ENCODE measurements at places on chromosomes 16 and 17.

- no peak for DNase-seq
Measured at GRCh38 chr16:61432421-61432820, 603.8 kb downstream of the CDH8 start.

- DNase-seq, result no peak
Measured at GRCh38 chr17:27551701-27552248, 79.2 kb upstream of the LGALS9 start.

- no peak for DNase-seq
Measured at GRCh38 chr16:4962716-4963115, 4.6 kb downstream of the SEC14L5 start.

DNA sequence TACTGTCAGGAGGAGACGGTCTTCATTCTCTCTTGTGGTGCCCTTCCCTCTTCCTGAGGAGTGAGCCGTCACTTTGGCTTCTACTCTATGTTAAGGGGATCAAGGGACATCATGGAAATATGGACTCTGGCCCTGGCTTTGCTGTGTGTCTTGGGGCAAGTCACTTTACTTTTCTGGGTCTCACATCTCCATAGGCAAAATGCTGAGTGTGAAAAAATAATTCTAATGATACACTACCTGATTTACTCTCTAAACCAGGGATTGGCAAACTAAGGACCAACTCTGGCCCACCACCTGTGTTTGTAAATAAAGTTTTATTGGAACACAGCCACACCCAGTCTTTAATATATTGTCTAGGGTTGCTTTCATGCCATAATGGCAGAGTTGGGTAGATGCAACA is 548.7 kb upstream of the CDH5 start:
- no peak for DNase-seq

DNA sequence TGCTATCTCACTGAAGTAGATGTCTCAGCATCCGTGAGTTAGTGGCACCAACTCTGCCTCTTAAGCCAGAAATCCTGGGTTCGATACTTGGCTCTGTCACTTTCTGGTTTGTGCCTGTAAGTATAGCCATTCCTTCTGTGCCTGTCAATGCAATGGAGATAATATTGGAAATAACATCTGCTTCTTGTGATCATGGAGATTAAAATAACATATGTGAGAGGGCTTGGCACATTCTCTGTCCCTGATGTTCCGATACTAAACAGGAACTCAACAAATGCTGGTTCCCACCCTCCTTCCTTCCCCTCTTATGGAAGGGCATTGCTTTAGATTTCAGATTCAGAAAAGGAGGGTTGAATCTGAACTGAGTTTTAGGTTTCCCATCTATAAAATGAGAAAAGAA is 39.8 kb downstream of the TBX4 start:
- no peak for DNase-seq

- DNase-seq, result peak; percentile 26
Measured at GRCh38 chr16:84478172-84478947, 26.1 kb downstream of the MEAK7 start.

DNA sequence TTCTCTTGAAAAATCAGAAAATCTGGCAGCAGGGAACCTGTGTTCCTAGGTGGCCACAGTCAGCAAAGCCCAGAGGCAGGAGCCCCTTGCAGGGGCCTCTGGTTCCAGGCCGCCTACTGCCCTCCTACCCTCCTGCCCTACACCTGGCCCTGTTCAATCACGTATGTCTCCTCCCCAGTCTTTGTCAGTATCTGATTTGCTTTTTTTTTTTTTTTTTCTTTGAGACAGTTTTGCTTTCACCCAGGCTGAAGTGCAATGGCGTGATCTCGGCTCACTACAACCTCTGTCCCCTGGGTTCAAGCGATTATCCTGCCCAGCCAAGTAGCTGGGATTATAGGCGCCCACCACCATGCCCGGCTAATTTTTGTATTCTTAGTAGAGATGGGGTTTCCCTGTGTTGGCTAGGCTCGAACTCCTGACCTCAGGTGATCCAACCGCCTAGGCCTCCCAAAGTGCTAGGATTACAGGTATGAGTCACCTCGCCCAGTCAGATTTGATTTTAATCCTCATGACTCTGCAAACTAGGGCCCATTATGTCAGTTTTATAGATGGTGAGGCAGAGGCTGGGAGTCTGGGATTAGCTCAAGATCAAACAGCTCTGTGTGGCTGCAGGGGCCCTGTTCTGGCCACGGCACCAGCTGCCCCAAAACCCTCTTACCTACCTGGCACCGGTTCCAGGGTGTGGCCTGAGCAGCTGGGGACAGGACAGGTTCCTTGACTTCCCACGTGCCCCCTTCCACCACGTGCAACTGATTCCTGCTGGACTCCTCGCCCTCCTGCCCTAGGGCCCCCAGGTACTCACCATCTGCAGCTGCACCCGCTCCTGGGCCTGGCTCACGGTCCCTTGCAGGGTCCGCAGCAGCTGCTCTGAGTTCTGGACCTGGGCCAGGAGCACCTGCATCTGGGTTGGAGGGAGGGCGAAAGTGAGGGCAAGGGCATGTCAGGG is 14.7 kb downstream of the RABEP2 start:
- DNase-seq, result no peak

DNA sequence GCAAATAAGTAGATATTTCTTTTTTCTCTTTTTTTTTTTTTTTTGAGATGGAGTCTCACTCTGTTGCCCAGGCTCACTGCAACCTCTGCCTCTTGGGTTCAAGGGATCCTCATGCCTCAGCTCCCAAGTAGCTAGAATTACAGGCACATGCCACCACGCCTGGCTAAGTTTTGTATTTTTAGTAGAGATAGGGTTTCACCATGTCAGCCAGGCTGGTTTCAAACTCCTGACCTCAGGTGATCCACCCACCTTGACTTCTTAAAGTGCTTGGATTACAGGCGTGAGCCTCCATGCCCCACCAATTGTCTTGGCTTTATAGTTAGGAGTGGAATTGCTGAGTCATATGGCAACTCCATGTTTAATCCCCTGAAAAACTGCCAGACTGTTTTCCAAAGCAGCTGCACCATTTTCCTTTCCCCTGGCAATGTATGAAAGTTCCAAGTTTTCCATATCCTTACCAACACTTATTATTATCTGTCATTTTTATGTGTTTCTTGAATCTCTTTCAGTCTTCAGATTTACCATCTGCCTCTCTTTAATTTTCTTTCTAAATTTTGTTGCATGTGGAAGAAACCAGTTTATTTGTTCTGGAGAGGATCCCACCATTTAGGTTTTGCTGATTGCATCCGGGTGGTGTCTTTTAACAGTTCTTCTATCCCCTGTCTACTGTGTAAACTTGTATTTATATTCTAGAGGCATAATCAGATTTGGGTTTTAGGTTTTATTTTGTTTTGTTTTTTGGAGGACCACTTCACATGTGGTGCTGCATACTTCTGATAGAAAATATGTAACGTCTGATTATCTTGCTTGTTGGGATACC is 9.9 kb upstream of the CES3 start:
- DNase-seq, result no peak

- DNase-seq, result no peak
Measured at GRCh38 chr17:18259621-18260331, 686 bp upstream of the MIEF2 start.

- DNase-seq, result peak; percentile 50
Measured at GRCh38 chr16:14013571-14014283, 57.4 kb upstream of the MRTFB start.

- DNase-seq, result no peak
Measured at GRCh38 chr16:1295465-1295864, 14.0 kb upstream of the UBE2I start.

DNA sequence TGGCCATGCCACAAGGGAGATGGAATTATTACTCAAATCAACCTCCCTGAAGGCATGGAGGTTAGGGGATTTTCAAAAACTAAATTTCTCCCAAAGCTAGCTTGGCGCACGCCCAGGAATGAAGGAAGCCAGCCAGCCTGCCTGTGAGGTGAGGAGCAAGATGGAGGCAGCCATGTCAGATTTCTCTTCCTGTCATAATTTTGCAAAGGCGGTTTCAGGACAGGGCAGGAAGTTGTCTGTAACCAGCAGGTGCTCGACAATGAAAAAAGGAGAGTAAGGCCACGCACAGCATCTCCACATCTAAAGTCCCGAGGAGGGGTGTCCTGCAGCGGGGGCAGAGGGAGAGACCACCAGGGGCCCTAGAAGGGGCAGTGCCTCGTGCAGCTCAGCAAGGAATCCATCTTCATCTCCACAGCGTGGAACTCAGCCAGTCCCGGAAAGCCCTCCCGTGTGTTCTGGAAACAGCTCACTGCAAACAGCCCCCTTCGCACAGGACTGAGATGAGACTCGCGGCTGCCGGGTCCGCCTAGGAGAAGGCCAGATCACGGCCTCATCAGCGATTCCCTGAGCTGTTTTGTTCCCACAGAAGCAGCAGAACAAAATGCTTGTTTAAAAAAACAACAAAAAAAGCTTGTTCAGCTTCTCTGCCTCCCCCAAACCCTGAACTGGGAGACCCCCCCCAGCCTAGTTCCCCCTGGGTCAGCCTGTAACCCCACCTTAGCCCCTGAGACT is 47.8 kb downstream of the SLC7A5 start:
- DNase-seq, result no peak

DNA sequence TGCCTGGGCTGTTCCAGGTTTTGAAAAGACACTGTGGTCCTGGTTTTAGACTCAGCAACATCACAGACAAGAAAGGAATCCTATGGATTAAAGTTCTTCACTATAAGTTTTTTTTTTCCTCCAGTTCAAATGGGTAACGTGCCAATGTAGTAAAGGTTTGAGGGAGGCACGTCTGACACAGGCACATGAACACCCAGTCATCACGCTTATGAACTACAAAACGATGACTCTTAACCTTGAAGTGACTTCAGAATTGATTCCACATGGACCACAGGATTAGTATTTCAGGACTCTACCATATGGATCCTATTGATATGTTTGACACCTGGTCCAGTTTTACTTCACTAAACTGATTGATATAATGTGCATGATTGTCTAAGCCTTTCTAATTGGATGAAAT is 2.3 kb downstream of the PRMT7 start:
- no peak for DNase-seq

DNA sequence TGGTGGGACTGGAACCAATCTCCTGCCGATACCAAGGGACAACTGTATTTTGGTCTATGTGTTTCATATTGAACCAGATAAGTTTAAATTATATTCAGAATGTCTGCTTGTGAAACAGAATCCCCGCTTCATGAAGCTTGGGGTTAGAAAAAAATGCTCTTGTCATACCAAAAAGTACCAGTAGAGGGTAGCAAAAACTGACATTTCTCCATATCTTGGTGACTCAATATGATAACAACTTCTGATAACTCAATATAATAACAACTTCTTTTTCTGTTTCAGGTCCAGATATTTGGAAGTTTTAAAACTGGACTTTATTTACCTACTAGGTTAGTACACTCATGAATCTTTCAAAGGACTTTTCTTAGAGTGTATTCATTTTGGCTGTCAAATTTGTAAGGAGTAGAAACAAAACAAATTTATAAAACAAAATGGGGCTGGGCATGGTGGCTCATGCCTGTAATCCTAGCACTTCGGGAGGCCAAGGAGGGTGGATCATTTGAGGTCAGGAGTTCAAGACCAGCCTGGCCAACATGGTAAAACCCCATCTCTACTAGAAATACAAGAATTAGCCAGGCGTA is 52.3 kb upstream of the ADCY7 start:
- peak; percentile 56 for DNase-seq

GRCh38 chr17:77502626-77503292 is 362.0 kb downstream of the SEC14L1 start:
- no peak for DNase-seq

- DNase-seq, result no peak
Measured at GRCh38 chr17:3989041-3989886, 25.0 kb upstream of the ATP2A3 start.

DNA sequence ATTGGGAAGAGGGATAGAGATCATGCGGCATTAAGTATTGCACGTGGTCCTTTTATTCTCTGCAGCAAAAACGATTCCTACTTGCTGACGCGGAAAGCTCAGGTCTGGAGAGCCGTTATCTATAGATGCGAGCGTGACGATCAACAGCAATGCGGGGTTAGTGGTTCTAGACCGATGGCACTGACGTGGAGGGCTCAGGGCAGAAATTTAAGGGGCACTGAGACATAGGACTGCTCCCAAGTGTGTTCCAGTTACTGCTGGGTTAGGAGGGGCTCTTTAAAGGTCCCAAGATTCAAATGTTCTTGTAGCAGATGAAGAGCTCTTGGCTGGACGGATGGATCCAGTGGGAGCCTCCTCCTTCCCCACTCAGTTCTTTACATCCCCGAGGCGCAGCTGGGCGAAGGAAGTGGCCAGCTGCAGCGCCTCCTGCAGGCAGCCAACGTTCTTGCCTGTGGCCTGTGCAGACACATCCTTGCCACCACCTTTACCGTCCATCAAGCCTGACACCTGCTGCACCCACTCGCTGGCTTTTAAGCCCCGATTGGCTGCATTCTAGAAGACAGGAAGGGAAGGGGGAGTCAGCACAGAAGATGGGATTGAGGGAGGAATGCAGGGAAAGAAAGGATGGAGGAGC is 732 bp upstream of the EXOSC6 start:
- no peak for DNase-seq

- DNase-seq, result no peak
Measured at GRCh38 chr16:56898847-56899246, 33.1 kb upstream of the HERPUD1 start.

DNA sequence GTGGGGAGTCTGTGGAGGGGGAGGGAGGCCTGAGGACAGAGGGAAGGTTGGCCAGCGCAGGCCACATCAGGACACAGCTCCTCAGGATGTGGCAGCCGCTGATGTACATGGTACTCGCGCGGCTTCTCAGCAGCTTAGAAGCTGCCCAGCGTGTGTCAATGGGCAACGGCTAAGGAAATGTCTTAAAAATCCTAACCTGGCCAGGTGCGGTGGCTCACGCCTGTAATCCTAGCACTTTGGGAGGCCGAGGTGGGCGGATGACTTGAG is 53.2 kb downstream of the PGS1 start:
- no peak for DNase-seq

DNA sequence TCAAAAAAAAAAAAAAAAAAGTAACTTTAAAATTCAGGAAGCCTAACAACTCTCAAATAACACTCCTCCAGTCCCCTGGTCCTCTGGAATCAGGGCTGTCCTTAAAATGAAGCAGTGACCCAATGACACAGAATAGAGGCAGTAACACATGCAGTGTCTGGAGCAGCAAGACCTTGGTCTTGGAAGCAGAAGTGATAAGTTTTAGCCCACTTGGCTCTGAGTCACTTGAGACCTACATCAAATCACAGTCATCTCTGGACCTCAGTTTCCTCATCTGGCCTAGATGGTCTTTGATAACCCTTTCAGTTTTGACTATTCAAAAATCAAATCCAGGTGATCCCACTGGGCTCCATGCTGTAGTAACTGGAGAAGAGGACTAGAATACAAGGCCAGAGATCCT is 39.0 kb downstream of the LYRM1 start:
- DNase-seq, result peak; percentile 62

- no peak for DNase-seq
Measured at GRCh38 chr17:45333702-45334092, 16.9 kb upstream of the MAP3K14 start.

DNA sequence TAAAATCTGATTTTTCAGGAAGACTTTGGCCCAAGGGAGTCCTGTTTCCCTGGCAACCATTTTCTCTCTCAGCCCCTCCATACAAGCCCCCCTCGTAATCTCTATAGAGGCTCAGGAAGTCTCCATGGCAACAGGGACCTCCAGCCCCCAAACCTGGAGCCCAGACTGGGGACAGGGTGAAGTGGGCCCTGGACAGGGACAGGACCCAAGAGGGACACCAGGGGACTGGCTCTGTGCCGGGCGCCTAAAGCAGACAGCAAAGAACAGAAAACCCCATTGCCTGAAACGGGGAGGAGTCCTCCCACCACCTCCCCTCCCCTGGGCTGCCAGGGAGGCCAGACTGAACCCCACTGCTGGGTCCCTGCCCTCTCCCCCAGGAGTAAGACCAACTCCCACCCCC is 40.6 kb downstream of the CPNE2 start:
- DNase-seq, result no peak

All from inflammatory macrophage (primary cell).